NB4 (cell line): ENCODE measurements at places on chromosomes 2 and 18.

DNA sequence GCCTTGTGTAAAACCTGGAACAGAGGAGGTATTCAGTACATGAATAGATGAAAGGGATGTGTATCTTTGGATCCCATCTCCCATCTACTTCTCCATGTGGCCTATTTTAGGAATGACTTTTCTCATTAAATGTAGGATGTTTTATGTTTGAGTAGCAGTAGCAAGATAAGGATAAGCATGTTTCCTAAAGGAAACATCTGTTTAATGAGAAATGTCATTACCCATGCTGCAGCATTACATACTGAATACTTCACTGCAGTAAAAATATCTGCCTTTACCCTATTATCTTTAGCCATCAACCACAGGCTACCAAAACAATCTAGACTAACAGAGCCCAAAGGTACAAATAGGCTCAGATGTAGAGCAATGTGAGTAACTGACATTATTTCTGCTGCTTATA, 419.2 kb upstream of the CYRIA start:
- DNase-seq = no peak

DNA sequence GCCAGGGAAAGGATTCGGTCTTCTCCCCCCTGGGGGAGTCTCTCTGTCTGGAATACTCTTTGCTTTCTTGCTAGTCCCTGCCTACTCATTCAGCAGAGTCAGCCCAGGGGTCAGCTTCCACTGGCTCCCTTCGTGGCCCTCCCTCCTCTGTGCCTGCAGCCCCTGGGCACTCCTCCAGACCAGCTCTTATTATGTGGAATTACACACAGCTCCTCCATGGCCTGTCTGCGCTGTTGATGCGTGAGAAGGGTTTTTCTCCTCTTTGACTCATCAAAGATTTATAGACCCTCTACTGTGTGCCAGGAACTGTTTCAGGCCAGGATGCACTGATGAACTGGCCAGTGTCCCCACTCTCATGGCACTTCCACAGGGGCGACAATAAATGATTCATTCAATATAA, 44.4 kb downstream of the ST8SIA5 start:
- DNase-seq = no peak

GRCh38 chr2:161905389-161906046, 168.5 kb downstream of the DPP4 start:
- DNase-seq = no peak

DNA sequence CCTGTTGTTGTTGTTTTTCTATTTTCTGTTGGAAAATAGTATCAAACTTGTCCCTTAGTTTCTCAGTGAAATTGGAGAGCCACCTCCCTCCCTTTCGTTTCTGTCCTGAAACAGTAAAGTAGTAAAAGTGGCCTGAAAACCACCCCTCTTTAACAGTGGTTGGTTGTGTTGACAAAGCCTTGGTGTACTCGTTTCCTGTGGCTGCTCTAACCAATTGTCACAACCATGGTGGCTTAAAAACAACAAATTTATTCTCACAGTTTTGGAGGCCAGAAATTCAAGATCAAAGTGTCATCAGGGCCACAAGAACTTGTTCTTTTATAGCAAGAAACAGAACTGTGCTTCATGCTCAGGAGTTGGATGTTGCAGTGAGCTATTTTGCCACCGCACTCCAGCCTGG, 4.0 kb upstream of the DYSF start:
- peak; percentile 43 for DNase-seq

- DNase-seq = no peak
Measured at GRCh38 chr2:234670806-234671205, 173.9 kb upstream of the ARL4C start.

DNA sequence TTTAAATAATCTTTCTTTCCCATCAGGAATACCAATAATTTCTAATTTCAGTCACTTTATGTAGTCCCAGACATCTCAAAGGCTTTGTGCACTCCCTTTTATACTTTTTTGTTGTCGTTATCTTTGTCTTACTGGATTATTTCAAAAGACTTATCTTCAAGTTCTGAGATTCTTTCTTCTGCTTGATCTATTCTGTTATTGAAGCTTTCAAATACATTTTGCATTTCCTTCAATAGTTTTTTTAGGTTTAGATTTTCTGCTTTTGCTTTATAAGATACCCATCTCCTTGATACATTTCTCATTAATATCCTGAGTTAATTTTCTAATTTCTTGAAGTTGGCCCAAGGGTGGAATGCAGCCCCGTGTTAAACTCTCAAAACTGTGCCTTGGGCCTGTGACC, 432.4 kb downstream of the RIT2 start:
- DNase-seq = no peak

DNA sequence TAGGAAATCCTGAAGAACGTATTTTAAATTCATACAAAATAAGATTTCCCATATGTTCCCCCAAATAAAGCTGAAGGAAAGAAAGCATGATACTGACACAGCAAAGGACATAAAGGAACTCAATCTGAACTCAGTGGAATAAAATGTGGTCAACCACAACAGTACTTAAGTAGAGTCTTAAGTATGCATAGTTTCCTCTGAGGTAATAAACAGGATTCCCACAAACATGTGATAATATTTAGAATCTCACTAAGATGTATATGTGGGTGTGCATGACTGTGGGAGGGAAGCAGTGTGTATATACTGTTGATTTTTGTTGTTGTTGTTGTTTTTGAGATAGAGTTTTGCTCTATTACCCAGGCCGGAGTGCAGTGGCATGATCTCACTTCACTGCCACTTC, 69.3 kb downstream of the NOL10 start:
- peak; percentile 30 for DNase-seq

GRCh38 chr2:130353291-130354138, 2.3 kb upstream of the PTPN18 start:
- DNase-seq = no peak

- peak; percentile 88 for DNase-seq
Measured at GRCh38 chr2:136168720-136169119, 50.8 kb upstream of the CXCR4 start.

- DNase-seq = peak; percentile 43
Measured at GRCh38 chr2:169464882-169465281, 14.4 kb upstream of the BBS5 start.
